ENCODE measurements at places on chromosomes 3 and 15.
A peak's percentile ranks its signal among the peaks of the same experiment; 100 is the strongest.

DNA sequence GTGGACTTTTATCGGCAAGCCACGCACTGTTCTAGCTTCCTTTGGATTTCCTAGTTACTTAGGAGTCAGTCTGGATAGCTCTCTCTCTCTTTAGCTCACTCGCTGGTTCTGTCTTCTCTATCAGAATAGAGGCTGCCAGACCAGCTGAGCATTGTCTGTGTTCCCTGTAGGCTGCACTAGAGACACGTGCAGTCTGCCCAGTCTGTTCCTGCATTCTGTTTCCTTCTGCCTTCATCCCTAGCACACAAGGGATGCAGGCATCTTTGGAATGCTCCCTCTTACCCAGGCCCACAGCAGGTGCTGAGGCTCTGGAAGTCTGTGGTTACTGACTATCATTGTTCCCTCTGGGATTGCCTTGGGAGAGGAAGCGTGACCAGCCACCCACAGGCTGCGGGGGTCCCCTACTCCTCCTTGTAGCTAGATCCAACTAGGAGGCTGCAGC lies 322.8 kb downstream of the ZNF621 start:
- no peak for DNase-seq

- DNase-seq: no peak
These were observed 119.5 kb downstream of the CCNL1 start for GRCh38 chr3:157040456-157040855.

GRCh38 chr15:67717776-67718175 lies 107.5 kb upstream of the SKOR1 start:
- no peak for DNase-seq

- DNase-seq: peak; percentile 56
These were observed 82.2 kb upstream of the CTDSPL start for GRCh38 chr3:37779289-37780152.

DNA sequence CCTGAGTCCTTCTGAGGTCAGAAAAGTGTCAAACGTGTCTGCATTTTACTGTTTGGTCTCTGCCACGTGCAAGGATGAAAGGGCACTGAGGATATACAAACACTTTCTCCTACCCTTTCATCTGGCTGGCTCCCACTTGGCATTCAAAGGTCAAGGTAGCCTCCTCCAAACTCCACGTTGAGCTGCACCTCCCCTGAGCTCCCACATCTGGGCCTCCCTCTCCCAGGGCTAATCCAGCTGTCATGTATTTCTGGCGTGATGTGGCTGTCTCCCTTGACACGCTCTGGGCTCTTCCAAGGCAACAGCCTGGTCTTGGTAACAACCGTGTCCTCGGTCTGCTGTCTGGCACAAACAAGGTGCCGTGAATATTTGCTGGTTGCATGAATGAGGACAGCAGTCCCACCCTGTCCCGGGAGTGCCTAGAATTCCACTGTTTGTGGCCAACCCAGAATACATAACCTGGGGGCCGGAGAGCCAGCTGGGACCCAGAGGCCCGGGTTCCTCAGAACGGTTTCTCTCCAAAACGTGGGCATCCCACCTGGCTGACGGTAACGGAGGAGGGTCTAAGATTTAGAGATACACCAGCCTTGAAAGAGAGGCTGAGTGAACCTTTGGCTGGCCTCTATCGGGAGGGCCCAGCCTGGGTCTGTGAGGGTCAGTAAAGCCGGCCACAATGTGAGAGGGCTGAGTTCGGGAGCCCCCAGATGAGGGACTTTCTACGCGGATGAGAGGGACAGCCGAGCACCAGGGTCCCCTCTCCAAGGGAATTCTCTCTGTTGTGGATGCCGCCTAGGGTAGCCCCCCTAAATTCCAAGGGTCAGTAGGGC lies 767 bp downstream of the GLT8D1 start:
- peak; percentile 53 for DNase-seq

Data from ovary (tissue), 10 donors.